ENCODE measurements at places on chromosomes 2 and 18. TPM values are rescaled to one million over a fixed set of nuclear protein-coding genes. Genes with fewer than 3 reads are reported as not detected.

FBXO36 gene
- total RNA-seq, result 1.5 TPM

HJURP gene
- 98.4 TPM for total RNA-seq

CD8B2 gene
- 0.19 TPM for total RNA-seq

ST8SIA5 gene
- total RNA-seq, result not detected

LRPPRC gene
- 141 TPM for total RNA-seq

UGT1A8 gene
- total RNA-seq, result not detected

ZAP70 gene
- 166 TPM for total RNA-seq

UBXN2A gene
- total RNA-seq, result 12.2 TPM

UGT1A10 gene
- not detected for total RNA-seq

COLEC11 gene
- total RNA-seq, result not detected

TEX44 gene
- total RNA-seq, result not detected

TSPYL6 gene
- not detected for total RNA-seq

AMER3 gene
- total RNA-seq, result not detected

DCDC2C gene
- total RNA-seq, result not detected

HOXD13 gene
- total RNA-seq, result not detected

MYL1 gene
- not detected for total RNA-seq
